ENCODE measurements at places on chromosomes 16 and 17.
A peak's percentile ranks its signal among the peaks of the same experiment; 100 is the strongest.

GRCh38 chr17:81866440-81867169 is 4.5 kb downstream of the ARHGDIA start:
- DNase-seq = peak; percentile 35

- DNase-seq = no peak
These were observed 155.2 kb upstream of the MYOCD start for GRCh38 chr17:12510535-12510934.

GRCh38 chr16:19507867-19508266 is 14.0 kb downstream of the GDE1 start:
- no peak for DNase-seq

DNA sequence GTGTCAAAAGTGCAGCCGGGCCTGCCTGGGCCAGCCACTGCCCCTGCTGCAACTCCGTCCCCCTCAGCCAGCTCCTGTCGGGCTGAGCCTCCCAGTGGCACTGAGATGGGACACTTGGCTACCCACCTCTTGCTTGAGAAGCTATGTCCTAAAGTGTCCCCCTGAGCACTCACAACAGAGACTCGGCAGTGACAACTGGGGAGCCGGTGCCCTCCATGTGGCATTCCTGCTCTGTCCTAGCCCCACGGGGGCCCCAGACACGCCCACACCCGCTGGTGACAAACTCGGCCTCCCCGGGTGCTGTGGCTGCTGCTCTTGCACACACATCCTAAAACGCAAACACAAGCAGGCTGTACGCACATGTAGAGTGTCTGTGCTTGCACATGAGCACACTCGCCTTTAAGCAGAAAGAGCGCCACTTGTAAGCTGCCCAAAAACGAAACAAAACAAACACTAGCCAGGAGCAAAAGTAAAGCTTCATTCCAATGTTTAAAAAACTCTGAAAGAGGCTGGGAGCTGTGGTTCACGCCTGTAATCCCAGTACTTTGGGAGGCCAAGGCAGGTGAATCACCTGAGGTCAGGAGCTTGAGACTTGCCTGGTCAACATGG is 253.9 kb downstream of the RBFOX3 start:
- no peak for DNase-seq

DNA sequence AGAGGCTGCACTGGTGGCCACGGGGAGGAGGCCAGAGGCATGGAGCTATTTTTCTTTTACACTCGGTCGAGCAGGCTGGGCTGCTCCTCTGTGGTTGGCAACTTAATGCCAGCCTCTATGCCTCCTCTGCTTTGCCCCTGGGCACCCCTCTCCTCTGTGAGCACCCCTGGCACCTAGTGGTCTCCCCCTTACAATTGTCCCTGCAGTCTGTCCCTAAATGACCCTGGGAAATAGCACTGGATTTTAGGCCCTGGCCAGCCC is 27.0 kb downstream of the LRRC75A start:
- no peak for DNase-seq
